Stimulated activated CD8-positive, alpha-beta memory T cell treated with anti-CD3 and anti-CD28 coated beads, Interleukin-15, amount 100 ng/mL, for 4 hours (primary cell): ENCODE measurements at places on chromosomes 6 and 20.
A peak's percentile ranks its signal among the peaks of the same experiment; 100 is the strongest.

DNA sequence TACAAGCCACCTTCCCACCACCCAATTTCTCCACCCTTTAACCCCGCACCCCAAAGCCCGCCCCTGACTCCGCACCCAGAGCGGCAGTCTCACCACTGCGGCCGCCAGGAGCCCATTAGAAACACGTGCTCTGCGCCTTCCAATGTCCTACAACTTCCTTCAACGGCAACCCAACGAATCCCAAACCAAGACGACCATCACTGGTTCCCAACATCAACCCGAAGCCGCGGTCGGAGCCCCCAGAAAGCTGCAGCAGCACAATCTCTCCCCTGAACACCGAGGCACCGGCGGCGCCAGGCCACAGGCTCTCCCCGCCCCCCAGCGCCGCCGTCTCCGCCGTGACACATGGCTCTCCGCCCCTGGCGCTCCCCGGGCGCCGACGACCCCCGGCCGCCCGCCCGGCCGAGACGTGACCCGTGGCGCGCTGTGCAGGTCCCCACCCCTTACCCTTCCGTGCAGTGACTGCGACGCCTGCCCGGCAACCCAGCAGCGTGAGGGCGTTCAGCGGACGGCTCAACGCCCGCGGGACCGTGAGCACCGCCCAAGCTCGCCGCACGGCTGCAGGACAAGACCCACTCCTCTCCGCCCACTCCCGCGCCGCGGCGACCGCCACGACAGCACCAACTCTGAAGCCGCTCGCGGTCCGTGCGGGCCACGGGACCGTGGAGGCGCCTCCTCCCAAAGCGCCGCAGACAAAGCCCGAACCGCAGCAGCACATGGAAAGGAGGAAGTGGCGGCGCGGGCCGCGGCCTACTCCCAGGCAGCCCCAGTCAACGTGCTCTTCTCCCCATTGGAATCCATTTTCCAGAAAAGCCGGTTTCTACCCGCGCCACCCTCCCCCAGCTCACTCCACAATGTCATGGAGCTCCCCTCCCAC lies 551 bp downstream of the SYNCRIP start:
- DNase-seq: peak; percentile 32

DNA sequence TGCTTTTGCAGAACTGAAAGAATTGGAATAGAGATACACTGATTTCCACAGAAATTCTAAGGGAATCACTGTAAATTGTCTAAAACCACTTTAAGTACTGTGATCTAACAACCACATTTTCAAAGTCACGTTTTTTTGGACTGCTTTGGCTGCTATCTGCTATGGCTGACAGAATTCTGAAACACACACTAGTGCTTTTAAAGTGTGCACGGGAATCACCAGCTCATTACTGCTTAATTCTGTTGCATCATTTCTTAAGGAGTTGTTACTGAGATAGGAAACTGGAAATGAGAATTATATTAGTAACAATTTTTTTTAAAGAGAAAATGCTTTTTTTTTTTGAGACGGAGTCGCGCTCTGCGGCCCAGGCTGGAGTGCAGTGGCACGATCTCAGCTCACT lies 716.5 kb upstream of the NRSN1 start:
- DNase-seq: no peak

- no peak for DNase-seq
These were observed 18.5 kb downstream of the ATP9A start for GRCh38 chr20:51749674-51750036.

- no peak for DNase-seq
These were observed 29.1 kb upstream of the LMBRD1 start for GRCh38 chr6:69825904-69826303.

DNA sequence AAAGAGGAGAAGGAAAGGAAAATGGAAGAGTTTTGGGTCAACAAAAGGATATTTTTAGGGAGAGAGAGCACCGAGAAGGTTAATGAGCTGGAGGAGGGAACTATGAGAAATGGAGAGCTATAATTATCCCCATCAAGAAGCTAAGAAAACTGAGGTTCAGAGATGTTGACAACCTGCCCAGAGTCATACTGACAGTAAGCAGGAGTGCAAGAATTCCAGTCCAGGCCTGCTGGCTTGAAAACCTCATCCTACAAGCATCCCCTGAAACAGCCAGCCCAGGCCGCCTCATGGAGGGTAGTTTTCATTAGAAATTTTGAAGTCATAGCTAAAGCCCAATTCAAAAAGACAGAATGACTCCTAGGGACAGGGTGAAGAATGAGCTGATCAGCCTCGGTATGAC lies 172.1 kb upstream of the LRFN2 start:
- DNase-seq: no peak

GRCh38 chr6:71400852-71401251 lies 112.2 kb downstream of the OGFRL1 start:
- DNase-seq: no peak

DNA sequence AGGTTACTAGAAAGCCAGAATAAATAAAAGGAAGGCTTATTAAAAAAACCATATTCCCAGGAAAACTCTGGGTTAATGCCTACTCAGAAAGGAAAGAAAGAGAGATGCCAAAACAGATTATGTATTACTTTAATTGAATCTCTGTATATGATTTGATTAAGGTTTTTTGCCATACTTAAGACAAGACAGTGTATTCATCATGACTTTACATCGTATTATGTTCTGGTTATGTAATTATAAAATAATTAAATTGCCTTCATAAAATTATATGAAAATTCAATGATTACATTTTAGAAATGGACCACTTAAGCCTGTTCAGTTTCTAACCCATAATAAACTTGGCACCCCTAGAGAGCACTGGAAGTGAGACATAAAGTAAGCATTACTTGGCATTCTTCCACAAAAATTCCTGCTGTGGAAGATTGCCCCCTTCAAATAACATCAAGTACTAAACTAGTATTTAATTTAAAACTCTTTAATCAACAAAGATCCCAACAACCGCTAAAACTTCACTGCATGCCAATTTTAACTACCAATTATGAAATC lies 20.8 kb upstream of the IBTK start:
- DNase-seq: no peak

DNA sequence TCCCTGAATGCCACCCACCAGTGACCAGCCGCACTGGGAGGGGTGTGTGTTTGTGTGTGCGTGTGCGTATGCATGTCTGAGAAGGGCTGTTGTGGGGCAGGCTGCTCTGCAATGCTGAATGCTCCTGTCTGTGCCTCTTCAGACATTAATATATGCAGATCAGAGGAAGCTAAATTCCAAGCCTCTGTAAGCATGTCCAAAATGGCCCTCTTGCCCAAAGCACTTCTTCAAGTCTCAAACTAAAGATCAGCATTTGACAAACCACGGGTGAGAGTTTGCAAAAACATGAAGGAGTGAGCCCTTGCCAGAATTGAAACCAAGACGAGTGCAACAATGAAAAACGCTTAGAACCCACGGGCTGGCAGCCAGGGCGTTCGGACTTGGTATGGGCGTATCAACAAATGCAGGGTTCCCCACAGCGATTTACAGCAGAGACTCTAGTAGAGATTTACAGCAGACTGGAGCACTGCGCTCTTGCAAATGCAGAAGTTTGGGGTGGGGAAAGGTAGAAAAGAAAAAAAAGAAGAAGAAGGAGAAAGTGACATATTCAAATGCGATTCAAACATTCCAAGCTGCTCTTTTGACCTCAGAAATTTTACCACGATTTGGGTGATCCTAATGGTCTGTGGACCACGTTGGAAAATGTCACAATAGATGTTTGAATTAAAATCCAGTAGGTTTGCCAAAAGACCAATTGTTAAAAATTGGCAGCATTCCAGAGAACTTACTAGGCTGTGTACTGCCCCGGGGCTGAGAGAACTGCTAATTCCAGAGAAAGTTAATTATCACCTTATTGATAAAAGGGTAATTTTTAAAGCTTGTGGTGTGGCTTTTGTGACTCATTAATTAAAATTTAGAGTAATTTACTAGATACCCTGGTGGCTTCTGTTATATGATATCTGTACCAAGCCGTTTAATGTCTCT lies 3.5 kb downstream of the SCML4 start:
- no peak for DNase-seq

- DNase-seq: no peak
These were observed 25.3 kb downstream of the ACSS1 start for GRCh38 chr20:25032478-25033264.

DNA sequence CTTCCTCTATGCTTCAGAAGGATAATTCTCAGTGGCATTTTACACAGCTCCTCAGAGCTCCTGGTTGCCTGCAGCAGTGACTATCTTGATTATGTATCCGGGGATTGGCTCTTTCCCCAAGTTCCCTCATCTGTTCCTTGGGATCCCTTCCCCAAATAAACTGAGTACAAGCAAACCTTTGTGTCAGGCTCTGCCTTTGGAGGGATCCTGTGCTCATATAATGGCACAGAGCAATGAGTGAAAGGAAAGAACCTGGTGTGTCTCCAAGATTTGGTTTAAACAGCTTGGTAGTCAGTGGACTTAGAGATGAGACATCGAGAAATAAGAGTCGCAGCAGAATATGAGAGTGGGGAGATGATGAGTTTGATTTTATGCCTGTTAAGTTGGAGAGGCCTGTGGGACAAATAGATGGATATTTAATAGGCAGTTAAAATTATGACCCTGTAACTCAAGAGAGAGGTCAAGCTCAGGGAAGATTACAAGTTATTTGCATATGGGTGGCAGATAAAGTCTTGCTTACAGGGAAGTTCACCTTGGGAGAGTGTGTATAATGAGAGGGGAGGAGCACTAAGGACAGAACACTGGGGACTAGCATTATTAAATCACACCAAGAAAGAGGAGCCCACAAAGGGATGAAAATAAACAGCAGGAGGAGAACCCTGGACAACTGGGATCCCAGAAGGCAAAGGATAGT lies 44.1 kb upstream of the GCLC start:
- no peak for DNase-seq

- no peak for DNase-seq
These were observed 24.5 kb downstream of the TSPYL4 start for GRCh38 chr6:116229287-116229913.

GRCh38 chr6:79586548-79586947 lies 44.6 kb upstream of the SH3BGRL2 start:
- DNase-seq: no peak

- DNase-seq: no peak
These were observed 1.8 kb downstream of the PLEKHG1 start for GRCh38 chr6:150601439-150601838.

DNA sequence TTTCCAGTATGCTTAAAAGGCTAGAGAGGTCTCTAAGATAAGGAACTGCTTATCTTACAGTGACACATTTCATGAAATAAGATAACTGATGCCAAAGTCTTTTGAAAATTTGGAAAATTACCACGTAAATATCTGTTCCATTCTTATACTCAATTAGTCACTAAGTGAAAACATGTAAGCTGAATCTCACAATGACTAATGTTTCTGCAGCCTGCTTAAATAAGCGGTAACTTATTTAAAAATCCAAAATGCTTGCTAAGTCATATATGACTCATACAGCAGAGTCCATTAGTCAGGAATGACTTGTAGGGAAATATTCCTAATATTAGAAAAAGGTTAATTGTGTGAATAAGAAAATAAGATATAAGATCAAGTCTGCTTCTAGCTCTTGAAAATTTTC lies 27.8 kb upstream of the LGSN start:
- DNase-seq: no peak

GRCh38 chr6:105806486-105806920 lies 279.6 kb upstream of the PRDM1 start:
- DNase-seq: no peak

DNA sequence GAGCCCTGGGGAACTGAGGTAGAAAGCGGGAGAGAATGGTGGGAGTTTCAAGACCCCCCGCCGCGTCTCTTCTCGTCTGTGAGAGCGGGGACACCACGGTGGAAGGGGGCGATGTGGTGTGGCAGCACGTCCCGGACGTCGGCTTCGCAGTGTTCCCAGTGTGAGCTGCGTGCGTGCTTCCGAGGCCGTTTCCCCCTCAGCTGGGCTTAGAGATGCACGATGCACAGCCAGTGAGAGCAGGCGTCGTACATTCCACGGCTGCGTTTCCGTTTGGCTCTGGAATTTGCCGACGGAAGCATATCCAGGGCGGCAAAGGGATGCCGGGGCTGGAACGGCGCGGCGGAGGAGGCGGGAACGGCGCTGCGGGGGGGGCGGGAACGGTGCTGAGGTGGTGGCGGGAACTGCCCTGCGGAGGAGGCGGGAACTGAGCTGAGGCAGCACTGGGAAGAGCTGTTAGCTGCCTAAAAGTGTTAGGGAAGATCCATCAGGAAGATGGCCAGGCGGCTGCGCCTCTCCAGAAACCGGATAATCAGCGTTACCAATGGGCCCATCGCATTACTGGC lies 37.7 kb downstream of the KIF25 start:
- no peak for DNase-seq

- no peak for DNase-seq
These were observed 135.1 kb upstream of the CST7 start for GRCh38 chr20:24813936-24814335.

DNA sequence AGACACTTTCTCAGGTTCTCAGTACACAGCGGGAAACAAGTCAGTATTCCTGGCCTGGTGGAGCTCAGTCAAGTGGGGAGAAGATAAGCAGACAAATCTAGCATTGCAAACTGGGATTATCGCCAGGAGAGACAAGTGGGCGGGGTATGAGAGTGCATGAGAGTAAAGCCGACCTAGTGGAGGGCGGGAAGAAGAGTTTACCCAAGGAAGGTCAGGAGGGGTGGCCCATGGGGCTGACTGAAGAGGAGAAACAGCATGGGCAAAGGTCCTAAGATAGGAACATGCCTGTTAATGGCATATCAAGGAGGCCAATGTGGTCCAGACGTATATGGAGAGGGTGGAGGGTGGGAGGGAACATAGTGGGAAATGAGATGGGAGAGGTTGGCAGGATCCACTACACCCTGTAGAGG lies 12.4 kb upstream of the CSNK2A1 start:
- no peak for DNase-seq

GRCh38 chr6:4644996-4645395 lies 131.2 kb upstream of the CDYL start:
- no peak for DNase-seq

GRCh38 chr6:14132921-14133275 lies 15.3 kb downstream of the CD83 start:
- DNase-seq: no peak

DNA sequence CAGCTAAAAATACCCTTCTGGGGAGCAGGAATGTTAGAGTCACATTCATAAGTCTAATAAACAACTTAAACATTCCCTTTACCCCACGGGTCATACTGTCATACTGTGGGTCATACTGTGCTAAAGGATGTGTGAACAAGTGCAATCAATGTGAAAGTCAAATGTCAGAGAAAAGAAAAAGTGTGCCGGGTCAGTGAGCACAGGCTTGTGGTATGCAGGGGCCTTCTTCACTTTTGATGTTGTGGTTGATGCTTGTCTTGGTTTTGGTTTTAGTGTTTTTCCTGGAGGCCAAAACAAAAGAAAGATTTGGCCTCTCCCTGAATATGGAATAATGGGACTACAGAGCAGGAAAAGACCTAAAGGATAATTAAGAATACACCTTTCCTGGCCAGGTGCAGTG lies 267.9 kb upstream of the PLN start:
- no peak for DNase-seq

GRCh38 chr6:1636971-1637871 lies 27.5 kb downstream of the FOXC1 start:
- DNase-seq: no peak

DNA sequence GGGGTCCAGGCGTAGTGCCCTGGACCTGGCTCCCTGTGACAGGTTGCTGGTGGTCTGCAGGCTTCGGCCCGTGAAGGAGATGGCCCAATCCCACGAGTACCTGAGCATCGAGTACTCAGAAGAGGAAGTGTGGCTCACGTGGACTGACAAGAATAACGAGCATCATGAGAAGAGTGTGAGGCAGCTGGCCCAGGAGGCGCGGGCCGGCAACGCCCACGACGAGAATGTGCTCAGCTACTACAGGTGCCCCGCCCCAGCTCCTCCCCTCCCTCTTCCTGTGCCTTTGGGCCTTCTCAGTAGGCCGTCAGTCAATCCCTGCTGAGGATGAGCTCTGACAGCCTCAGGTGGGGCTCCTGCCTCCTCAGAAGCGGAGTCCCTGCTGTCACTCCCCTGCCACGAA lies 42.6 kb downstream of the UQCC2 start:
- DNase-seq: no peak
